ENCODE measurements at places on chromosomes 12 and 14.

GRCh38 chr14:52310541-52310940 lies 3.6 kb upstream of the PTGER2 start:
- DNase-seq = no peak

- DNase-seq = no peak
These were observed 50.5 kb downstream of the KITLG start for GRCh38 chr12:88529531-88530488.

DNA sequence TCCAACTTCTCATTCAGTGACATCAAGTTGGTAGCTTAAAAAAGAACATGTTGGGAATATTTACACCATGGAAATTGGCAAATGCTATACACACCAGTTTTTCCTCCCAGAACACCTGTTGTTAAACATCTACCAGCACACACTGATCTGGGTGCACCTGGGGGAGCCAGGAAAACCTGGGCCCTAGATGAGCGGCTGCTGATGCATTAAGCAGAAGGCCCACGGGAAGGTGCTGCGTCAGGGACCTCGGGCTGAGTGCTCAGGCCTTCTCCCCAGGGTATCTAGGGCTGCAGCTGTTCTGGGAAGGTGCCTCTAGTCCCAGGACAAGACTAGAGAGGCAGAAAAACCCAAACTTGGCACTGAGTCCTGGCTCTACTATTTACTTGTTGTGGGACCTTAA lies 2.8 kb upstream of the NGB start:
- DNase-seq = no peak

DNA sequence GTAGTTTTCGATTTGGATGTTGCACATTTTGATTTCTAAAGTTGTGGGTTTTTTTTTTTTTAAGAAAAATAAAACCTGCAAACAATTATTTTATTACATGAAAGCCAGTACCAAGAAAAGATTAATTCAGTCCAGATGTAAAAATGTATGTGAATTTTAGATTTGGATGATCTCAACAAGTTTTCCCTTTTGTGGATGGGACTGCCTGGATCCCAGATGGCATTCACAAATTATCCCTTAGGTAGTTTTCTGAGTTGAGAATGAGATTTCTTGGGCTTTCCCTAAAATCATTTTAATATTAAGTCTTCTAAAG lies 2.8 kb downstream of the FRMD6 start:
- DNase-seq = no peak

DNA sequence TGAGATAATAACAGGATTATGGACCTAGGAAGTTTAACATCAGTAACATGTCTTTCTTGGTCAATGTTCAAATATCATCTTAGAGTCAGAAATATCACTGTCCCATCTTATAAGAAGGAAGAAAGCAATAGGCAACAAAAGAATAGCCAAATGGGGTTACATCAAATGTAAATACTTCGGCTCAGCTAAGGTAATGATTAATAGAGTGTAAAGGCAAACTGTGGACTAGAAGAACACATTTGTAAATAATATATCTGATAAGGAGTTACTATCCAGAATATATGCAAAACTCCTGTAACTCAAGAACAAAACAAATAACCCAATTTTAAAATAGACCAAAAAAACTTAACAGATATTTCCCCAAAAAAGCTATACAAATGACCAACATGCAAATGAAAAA lies 630.3 kb downstream of the RPS29 start:
- DNase-seq = no peak

DNA sequence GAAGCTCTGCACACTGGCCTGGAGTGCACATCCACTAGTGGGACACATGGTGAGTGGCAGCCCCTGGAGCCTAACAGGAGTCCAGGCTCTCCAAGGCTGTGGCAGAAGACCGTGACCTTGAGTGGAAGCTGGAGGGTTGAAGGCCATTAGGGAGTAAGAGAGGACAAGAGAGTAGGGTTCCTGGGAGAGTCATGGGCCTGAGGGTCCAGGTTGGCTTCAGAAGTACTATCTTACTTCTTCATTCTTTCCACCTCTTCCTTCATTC lies 406 bp downstream of the IL23A start:
- no peak for DNase-seq

- DNase-seq = no peak
These were observed 76.2 kb downstream of the ZFP36L1 start for GRCh38 chr14:68716698-68717097.

DNA sequence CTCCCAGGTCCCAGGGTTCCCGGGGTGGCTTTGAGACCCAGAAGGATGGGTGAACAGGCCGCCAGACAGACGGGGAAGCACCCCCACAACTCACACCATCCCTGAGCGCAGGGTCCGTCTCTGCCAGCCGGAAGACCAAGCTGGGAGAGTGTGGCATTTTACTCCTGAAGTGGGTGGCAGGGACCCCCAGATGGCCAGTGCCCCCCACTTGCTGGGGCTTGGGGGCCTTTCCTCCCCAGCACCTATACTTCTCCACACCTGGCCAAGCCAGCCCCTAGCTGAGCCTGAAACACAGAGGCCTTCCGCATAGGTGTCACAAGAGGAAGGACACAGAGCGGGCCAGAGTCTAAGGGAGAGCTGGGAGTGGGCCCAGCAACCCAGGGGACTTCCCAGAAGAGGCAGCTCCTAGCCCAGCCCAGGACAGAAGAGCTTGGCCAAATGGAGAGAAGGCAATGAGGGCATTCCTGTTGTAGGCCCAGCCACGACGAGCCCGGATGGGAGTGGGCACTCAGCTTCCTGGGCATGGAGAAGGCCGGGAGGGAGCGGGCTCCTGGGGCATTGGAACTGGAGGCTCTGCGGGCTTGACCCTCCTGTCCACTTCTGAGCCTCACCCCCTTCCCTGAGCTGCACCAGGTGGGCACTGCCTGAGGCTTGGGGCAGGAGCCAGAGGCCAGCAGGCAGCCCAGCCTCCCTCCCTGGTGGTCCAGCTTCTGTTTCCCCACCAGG lies 3.3 kb downstream of the AHNAK2 start:
- DNase-seq = no peak

DNA sequence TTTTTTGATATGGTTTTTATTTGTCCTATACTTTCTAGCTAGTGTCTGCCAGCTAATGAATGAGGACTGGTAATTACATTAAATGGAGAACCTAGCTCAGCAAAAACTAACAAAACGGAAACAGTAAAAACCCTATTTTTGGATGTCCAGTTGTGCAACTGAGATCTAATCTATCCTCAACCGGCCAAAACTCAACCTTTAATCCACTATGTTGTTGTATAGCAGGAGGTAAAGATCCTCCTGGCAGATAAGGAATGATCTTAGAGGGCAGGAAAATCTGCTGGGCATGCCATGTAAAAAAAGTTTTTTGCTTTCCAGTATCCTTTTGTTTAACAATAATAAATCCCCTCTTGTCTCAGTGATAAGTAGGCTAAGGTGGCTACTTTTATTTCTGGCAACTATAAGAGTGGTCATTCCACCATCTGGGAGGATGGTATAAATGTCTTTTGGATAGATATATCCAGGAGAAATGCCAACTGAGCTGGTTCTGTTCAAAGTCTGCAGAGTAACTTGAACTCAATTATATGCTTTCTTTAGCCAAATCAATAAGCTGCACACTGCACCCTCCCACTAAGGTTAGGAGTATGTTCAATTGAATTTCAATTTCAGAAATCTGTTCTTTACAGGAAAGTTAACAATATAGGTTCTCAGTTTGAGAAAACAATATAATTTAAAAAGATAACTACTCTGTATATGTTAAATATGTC lies 40.1 kb downstream of the WASHC3 start:
- DNase-seq = no peak

DNA sequence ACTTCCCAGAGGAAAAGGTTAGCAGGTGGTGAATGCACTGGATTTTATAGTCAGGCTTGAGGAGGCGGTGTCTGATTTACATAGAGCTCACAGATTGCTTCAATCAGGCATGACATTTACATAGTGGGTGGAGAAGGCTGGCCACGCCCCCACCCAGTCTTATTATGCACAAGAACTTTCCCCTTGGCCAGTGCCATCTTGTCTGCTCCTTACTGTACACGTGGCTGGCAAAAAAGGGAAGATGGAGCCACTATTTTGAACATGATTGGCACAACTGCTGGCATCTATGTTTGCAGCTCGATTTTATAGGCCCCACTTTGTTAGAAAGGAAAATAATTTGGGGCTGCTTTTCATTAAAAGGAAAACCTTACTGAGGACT lies 10.9 kb upstream of the LGMN start:
- peak; percentile 71 for DNase-seq

DNA sequence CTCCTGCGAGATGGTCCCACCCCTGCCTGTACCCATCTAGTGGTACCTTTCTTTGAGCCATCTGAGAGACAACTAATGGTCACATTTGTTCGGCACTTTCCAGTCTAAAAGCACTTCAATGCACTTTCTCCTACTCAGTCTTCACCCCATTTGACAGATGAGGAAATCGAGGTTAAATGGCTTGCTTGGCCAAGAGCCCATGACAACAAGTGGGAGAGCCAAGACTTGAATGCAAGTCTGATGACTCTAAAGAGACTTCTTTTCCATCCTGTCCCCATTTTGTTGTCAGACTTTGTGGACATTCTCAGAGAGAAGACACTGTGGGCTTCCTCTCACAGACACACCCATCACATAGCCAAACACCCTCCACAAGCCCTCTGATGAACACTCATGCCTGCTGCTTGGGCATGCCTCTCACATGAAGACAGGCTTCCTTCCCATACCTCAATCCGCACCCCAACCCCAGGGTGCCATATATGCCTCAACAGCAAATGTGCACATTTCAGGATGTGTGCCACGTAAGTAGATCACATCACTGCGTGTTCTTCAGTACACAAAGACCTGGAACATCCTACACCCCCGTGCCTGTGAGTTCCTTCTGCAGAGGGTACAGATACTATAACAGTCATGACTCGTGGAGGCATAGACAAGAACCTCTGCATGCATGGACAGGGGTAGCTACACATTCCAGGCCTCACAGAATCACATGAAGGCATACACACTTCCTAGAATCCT lies 805 bp downstream of the MYH7 start:
- DNase-seq = no peak

DNA sequence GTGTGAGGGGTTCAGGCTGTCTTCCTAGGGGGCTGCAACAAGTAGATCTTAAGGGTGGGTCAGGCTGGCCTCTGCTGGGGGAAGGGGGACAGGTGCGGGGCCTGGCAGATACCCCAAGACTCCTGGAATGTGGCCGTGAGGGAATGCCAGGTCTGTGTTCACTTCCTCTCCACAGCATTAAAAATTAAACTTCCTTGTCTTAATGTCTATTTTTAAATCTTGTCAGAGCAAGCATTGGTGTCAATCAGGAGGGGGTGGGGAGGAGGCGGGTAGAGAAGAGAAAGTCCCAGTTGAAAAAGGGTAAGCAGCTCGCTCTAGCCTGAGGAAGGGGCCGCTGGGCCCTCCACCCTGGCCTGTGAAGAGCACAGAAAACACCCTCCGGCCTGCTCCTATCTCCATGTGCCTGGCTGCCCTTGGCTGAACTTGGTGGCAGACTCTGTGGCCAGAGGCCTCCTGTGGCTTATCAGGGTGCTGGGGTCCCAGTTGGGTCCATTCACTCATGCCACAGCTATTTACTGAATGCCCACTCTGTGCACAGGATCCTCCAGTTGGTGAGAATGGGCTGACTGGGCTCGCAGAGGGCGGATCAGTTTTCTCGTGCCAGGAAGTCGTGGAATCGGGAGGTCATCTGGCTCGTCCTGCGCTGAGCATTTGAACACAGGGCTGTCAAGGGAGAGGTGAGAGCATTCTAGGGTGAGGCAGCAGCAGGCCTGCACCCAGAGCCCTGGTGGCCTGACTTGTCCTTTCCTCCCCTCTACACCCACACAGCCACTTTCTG lies 128.8 kb downstream of the TSPAN9 start:
- DNase-seq = no peak

DNA sequence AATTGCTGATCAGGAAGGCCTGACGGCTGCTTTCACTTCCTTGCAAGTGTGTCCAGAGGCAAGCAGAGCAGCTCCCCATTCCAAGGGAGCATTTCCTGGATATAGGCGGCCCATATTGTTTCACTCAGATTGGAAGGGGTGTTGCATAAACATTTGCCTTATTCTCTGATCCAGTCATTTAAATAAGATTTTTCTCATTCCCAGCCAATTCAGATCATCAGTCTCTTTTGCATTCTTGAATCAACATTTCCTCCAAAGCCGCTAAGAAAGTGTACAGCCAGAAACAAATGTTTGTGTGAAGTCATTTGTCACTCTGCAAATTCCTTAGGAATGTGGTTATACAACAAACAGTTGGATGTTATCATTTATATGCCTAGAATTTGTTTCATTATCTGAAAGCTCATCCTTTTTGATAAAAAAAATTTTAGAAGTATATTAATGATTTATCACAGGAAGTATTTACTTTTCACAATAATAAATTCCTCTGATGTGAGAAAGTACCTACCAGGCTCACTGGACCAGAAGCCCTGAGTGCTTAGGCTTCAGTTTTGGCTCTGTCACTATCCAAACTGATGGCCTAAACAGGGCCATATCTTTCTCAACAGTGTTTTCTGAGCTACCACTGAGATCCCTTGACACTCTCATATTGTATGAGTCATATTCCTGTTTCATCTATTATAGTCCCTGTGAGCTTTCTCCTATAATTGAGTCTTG lies 379.6 kb downstream of the CCDC91 start:
- peak; percentile 45 for DNase-seq

GRCh38 chr12:85018098-85018497 lies 18.0 kb downstream of the TSPAN19 start:
- DNase-seq = no peak

DNA sequence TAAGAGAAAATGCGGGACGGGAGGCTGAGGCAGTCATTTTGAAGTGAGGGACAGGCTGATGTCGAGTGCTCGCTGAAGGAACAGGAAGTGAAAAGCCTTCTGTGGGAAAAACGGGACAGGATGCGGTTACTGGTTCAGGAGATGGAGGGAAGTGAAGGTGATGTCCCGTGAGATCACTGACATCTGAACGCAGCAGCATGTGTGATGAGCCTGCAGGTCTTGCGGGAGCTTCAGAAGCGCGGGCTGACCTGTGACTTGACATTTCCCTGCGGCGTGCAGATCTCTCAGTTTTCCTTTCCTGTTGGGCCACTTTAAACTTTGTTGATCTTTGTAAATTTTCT lies 77.8 kb downstream of the DDX51 start:
- no peak for DNase-seq

GRCh38 chr14:100073576-100074430 lies 8.6 kb downstream of the EVL start:
- DNase-seq = no peak

- DNase-seq = no peak
These were observed 40.2 kb downstream of the LRRC74A start for GRCh38 chr14:76866456-76866855.

DNA sequence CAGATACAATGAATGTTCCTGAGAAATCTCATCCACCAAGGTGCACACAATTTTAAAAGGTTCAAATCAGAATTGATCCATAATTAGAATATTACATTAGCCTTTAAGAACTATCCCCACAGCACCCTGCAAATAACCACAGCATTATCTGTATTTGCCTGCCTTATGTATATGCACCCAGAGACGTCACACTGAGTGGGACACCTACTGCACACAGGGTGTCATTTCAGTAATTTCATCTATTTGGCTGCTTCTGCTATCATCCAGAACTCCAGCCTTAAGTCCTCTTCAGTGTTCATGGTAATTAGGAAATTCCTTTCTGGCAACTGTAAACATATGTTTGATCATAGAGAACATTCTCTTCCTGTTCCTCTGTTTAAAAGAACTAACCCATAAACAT lies 298.4 kb downstream of the SYT1 start:
- no peak for DNase-seq
